ENCODE measurements at places on chromosomes 7 and 10.

DNA sequence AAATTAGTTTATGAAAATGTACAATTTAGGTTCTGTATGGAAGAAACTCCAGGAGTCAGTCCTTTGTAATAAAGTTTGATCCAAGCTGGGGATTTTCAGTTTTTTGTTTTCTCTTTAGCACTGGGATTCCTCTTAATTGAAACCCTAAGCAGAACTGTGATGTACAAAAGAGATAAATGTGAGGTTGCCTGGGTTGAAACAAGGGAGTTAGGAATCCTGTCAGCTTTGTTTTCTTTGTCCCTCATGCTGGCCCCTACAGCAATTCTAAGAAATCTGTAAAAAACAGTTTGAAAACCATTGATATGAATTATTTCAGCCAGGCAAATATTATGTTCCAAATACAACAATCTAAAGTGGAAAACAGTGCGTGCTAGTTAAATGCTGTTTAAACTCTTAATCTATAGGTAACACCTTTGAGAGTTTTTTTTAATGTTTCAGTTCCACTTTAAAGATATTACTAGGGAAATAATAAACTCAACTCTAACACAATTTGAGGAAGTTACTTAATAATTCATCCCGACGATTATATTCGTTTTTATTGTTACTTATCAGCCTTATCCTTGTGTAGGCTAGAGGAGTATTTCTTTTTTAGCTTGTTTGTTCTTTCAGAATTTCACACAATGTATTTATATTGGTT lies 65.3 kb downstream of the SGCE start:
- DNase-seq, result no peak

- DNase-seq, result no peak
These were observed 86.0 kb downstream of the ICA1 start for GRCh38 chr7:8175929-8176369.

GRCh38 chr7:128030263-128030653 lies 979 bp downstream of the LRRC4 start:
- DNase-seq, result no peak

GRCh38 chr7:23383225-23383624 lies 84.1 kb downstream of the MALSU1 start:
- no peak for DNase-seq

GRCh38 chr7:42967391-42967790 lies 35.2 kb downstream of the MRPL32 start:
- DNase-seq, result no peak

DNA sequence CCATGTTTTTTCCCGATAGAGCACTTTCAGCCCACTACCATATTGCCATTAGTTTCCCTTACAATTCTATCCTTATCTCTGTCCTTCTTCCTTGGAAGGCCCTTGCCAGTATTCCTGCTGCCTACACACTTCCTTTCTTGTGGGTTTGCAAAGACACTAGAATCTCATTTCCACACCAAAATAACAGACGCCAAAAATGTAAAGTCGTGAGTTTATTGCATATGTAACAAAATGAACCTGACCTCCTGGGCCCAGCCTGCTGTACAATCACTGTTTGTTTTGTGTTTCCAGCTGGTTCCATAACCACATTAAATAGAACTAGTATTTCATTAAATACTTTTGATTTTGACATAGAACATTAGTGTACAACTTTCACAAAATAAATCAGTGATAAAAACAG lies 116.7 kb downstream of the SMURF1 start:
- DNase-seq, result no peak

DNA sequence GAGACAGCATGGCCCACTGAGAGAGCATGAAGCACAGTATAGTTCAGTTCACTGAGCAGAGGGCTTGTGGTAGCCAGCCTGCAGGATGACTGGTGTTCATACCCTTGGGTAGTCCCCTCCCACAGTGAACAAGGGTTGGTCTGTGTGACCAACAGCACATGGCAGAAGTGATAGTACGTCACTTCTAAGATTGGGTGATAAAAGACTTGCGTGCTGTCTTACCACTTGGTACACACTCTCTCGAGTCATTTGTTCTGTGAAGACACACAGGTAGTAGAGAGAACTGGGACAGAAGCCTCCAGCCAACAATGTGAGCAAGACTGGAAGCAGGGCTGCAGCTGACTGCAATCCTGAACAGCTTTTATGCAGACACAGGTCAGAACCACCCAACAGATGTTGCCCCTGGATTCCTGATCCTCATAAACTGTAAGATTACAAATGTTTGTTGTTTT lies 14.6 kb downstream of the EPC1 start:
- DNase-seq, result peak; percentile 62

- DNase-seq, result no peak
These were observed 172.8 kb upstream of the AKR1E2 start for GRCh38 chr10:4653160-4653559.

DNA sequence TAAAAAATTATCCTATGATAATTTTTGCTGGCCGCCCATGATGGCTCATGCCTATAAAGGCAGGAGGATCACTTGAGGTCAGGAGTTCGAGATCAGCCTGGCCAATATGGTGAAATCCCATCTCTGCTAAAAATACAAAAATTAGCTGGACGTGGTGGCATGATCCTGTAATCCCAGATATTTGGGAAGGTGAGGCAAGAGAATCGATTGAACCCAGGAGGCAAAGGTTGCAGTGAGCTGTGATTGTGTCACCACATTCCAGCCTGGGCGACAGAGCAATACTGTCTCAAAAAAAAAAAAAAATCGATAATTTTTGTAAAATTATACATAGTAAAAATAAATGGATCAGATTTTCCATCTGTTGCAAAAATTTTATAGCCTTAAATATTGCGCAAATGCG lies 31.7 kb upstream of the CDK14 start:
- no peak for DNase-seq
